ENCODE measurements at places on chromosomes 4 and X.

DNA sequence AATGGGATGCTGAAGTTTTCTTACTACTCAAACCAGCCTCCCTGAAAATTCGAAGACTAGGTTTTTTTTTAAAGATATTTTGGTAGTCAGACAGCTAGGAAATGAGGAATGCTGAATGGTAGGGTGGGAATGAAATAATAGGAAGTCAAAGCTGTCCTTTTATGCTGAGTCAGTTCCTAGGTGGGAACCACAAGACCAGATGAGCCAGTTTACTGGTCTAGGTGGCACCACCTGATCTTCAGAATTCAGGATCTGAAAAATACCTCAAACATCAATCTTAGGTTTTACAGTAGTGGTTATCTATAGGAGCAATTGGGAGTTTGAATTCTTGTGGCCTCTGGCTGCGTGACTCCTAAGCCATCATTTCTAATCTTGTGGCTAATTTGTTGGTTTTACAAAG lies 183.1 kb upstream of the GALNT7 start:
- DNase-seq, result no peak

GRCh38 chr4:57443308-57443707 lies 333.1 kb upstream of the IGFBP7 start:
- DNase-seq, result no peak

- no peak for DNase-seq
Observed at GRCh38 chr4:108443585-108443984, 176.8 kb upstream of the RPL34 start.

GRCh38 chrX:115419069-115419468 lies 129.6 kb downstream of the LUZP4 start:
- no peak for DNase-seq

- DNase-seq, result no peak
Observed at GRCh38 chr4:94813221-94813620, 55.5 kb downstream of the BMPR1B start.

- DNase-seq, result no peak
Observed at GRCh38 chrX:122196343-122196742, 987.7 kb upstream of the GRIA3 start.

GRCh38 chr4:159534655-159535054 lies 431.8 kb downstream of the RAPGEF2 start:
- DNase-seq, result no peak

- DNase-seq, result no peak
Observed at GRCh38 chrX:68942840-68943239, 114.0 kb downstream of the EFNB1 start.

GRCh38 chr4:67250131-67250896 lies 295.0 kb downstream of the CENPC start:
- no peak for DNase-seq

GRCh38 chrX:138349351-138349750 lies 362.2 kb downstream of the FGF13 start:
- DNase-seq, result no peak

- DNase-seq, result no peak
Observed at GRCh38 chrX:17606231-17606630, 131.1 kb upstream of the SCML1 start.

- no peak for DNase-seq
Observed at GRCh38 chrX:44580466-44580865, 37.8 kb upstream of the FUNDC1 start.

- DNase-seq, result no peak
Observed at GRCh38 chr4:85783483-85783882, 308.5 kb downstream of the ARHGAP24 start.

DNA sequence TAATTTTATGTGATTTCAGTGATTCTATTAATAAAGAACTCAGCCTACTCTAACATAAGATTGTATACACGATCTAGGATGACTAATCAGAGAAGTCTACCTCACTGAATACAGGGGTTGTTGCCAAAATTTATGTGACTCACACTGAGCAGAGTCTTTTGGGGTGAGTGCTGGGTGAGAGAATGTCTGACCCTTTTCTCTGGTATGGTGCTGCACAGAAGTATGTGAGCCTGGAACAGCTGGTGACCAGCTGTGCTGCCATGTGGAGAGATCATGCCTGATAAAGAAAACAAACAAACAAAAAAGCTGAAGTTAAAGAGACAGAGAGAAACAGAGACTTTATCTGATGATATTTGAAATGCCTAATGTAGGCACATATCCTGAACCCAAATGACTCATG lies 618.1 kb upstream of the GRIA3 start:
- DNase-seq, result no peak

- DNase-seq, result no peak
Observed at GRCh38 chr4:139734201-139734874, 68.7 kb downstream of the MGST2 start.

GRCh38 chrX:113421432-113421831 lies 580.8 kb upstream of the AMOT start:
- no peak for DNase-seq

GRCh38 chr4:8189551-8190466 lies 9.3 kb upstream of the SH3TC1 start:
- no peak for DNase-seq

- no peak for DNase-seq
Observed at GRCh38 chrX:39289827-39290226, 488.6 kb downstream of the MID1IP1 start.

DNA sequence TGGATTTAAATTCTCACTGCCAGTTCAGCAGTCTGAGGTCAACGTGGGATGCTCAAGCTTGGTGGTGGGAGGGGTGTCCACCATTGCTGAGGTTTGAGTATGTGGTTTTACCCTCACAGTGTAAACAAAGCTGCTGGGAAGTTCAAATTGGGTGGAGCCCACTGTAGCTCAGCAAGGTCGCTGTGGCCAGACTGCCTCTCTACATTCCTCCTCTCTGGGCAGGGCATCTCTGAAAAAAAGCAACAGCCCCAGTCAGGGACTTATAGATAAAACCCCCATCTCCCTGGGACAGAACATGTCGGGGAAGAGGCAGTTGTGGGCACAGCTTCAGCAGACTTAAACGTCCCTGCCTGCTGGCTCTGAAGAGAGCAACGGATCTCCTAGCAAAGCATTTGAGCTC lies 14.9 kb upstream of the RRAGB start:
- DNase-seq, result no peak

- no peak for DNase-seq
Observed at GRCh38 chr4:67700116-67700737, 728 bp downstream of the UBA6 start.

GRCh38 chr4:94640151-94640550 lies 117.6 kb upstream of the BMPR1B start:
- DNase-seq, result no peak

- DNase-seq, result no peak
Observed at GRCh38 chr4:15148199-15148598, 145.9 kb downstream of the CPEB2 start.

- DNase-seq, result no peak
Observed at GRCh38 chr4:20194123-20195013, 57.3 kb upstream of the SLIT2 start.

DNA sequence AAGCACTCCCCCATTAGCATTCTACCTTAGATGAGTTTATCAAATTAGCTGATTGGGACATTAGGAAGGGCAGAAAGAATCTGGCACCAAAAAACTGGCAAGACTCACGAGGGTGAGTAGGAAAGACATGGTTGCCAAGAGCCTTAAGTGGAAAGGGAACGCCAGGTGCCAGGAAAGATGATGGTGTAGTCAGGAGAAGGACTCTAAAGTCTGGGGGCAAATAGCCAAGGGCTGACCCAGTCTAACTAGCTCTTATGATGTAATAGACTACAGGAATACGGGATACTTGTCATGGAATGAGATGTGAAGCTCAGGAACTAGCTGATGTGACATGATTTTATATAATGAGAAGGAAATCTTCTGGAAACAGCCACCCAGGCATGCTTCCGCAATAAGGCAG lies 94.8 kb downstream of the MBNL3 start:
- DNase-seq, result no peak

- no peak for DNase-seq
Observed at GRCh38 chr4:104940927-104941326, 205.7 kb upstream of the TET2 start.

- DNase-seq, result no peak
Observed at GRCh38 chrX:281166-281999, at the start of gene PLCXD1. TSS of gene PLCXD1 (plus strand) at chrX:281381. CDS start at chrX:284188, 2,807 bp downstream.

- DNase-seq, result no peak
Observed at GRCh38 chrX:131045726-131046125, 12.4 kb upstream of the ARHGAP36 start.

GRCh38 chr4:20829617-20830357 lies 129.5 kb downstream of the PACRGL start:
- no peak for DNase-seq

- no peak for DNase-seq
Observed at GRCh38 chr4:152348670-152349069, 187.2 kb downstream of the FBXW7 start.

- DNase-seq, result no peak
Observed at GRCh38 chr4:14887842-14888433, 114.3 kb upstream of the CPEB2 start.

GRCh38 chr4:165874791-165875371 lies 1.8 kb downstream of the TLL1 start:
- no peak for DNase-seq

DNA sequence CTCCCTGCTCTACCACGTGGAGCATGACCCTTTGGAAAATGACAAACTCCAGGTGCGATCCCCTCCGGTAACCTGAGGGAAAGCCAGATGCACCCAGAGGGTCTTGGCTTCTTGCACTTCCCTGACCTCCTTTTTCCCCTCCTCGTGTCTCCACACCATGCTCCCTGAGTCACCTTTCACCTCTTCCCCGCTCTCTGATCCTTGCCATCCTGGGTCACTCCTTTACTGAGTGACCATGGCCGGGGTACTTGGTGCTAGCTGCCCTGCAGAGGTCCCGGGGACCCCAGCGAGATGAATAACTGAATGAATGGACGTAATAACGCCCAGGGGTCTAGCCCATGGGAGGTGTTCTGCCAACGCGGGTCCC lies 401 bp upstream of the ZFP92 start:
- no peak for DNase-seq

DNA sequence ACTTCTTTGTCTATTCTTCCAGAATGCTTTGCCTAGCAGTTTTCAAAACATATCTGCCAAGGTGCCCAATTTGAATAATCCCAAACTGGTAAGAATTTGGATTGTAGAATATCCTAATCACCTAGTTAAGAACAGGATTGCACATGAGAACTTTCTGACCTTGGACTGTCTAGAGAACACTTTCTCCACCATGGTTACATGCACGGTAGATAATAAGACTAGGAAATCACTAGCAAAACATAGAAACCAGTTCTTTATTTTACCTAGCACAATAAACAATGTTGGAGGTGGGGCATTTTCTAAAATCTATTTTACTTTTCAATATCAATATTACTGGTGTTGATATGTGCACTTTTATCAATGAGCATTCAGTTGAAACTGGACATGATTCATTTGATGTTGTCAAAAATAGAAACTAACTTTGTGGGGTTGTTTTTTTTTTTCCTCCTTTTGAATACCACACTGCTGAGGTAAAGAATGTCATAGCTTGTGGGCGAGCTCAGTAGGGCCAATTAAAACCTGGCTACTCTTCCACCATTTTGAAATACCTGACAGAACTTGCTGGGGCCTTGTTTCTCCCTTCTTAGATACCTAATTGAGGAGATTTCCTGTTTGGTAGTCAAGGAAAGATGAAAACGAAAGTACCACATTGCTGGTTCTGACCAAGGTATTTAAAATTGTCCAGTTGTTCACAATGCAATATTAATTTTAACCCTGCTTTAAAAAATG lies 10.4 kb downstream of the MID1IP1 start:
- DNase-seq, result no peak

GRCh38 chr4:135244056-135244455 lies 1042.5 kb upstream of the PABPC4L start:
- DNase-seq, result no peak

- DNase-seq, result no peak
Observed at GRCh38 chrX:155231163-155231562, 14.9 kb downstream of the VBP1 start.

DNA sequence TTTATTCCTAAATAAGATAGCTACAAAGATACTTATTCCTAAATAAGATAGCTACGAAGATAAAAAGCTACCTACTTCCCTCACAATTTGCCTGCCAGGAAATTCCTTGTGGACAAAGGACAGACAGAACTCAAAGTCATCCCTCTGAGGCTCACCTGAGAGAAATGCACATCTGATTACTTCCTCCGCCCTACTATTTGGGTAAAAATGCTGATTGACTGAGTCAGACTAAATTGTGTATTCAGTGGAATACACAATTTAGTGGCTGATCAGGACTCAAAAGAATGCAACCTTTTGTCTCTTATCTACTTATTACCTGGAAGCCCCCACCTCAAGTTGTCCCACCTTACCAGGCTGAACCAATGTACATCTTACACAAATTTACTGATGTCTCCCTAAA lies 10.3 kb upstream of the MAGEB16 start:
- no peak for DNase-seq

DNA sequence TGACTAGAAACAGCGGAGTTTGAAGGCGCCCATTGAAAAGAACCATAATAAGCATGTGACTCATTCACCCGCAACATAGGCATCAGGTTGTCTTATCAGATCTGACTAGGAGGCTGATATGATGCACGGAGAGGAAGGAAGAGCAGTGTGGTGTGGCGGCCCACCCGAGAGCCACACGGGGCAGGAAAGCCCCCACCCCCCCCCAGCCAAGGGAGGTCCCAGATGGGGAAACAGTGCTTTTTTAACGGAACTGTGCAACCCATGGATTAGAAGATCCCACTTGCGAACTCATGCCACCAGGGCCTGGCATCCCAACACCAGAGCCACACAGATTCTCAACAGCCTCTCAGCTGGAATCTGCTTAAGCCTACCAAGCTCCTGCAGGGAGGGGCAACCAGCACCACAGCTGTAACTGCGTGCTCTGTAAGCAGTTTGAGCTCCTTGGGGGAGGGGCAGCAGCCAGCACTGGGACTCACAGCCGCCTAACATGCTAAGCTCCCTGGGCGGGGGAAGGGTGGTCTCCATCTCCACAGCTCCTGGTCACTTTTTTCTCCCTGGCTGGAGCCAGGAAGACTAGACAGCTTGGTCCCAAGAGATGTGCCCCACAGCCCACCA lies 466.2 kb downstream of the PDGFC start:
- DNase-seq, result no peak

- DNase-seq, result no peak
Observed at GRCh38 chrX:106203315-106203714, 35.2 kb downstream of the PWWP3B start.

DNA sequence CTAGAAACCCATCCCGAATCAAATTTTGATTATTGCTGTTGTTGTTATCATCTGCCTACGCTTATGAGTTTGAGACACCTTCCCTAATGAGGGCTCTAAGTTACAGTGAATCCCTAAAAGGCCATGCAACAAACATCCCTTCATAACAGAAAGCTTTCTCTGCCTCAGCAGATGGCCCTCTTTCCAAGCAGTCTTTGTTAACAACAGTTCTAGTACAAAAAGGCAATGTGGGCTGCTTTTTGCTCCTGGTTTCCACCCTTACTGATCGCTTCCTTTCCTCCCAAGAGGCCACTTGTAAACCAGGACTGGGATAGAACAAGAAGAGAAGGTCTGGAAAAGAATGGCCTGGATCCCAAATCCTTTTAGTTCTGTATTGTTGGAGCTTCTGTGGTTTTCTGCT lies 24.2 kb downstream of the GPC4 start:
- DNase-seq, result no peak
